ENCODE measurements at places on chromosomes 12 and 14.

DNA sequence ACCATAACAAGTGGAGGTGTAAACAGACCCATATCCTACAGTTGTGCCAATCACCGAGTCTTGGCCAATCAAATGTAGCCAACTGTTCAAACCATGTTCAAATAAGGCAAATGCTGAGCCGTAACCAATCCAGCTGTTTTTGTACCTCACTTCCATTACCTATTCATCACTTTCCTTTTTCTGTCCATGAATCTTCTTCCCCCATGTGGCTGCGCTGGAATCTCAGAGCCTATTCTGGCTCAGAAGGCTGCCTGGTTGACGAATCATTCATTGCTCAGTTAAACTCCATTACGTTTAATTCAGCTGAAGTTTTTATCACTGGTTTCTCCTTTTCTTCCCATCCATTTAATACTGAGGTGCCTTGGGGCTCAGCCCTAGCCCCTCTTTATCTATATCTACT is 71.1 kb downstream of the TBC1D30 start:
- DNase-seq = no peak

DNA sequence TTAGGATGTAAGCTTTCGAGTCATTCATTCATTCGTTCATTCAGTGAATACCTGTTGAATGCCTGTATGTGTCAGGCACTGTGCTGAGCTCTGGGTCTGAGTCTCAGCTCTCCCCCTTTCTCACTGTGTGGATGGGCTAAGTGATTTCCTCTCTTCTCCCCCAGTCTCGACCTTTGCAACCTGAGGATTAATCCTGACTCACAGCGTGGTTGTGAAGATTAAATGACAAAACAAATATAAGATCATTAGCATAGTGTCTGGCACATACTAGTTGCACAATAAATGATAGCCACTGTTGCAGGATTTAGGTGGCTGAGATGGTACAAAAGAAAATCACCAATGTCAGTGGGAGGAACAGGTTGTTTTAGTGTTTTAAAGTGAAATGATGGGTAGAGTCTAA is 136.7 kb downstream of the GPR135 start:
- DNase-seq = no peak

DNA sequence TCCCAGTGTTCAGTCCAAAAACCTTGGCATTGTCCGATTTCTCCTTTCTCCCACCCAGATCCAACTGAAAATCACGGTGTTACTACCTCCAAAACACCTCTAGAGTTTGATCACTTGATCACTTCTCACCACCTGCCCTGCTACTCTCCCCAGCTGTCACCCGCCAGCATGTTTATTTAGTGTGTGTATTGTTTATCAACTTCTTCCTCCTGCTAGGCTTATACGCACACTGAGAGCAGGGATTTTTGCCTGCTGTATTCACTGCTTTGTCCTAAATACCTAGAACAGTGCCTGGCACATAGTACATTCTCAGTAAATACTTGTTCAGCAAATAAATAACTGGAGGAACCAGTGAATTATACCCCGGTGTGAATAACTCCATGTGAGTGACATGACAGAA is 5.0 kb downstream of the BDKRB1 start:
- DNase-seq = no peak

- no peak for DNase-seq
Measured at GRCh38 chr14:59161561-59162175, 26.8 kb upstream of the DAAM1 start.

DNA sequence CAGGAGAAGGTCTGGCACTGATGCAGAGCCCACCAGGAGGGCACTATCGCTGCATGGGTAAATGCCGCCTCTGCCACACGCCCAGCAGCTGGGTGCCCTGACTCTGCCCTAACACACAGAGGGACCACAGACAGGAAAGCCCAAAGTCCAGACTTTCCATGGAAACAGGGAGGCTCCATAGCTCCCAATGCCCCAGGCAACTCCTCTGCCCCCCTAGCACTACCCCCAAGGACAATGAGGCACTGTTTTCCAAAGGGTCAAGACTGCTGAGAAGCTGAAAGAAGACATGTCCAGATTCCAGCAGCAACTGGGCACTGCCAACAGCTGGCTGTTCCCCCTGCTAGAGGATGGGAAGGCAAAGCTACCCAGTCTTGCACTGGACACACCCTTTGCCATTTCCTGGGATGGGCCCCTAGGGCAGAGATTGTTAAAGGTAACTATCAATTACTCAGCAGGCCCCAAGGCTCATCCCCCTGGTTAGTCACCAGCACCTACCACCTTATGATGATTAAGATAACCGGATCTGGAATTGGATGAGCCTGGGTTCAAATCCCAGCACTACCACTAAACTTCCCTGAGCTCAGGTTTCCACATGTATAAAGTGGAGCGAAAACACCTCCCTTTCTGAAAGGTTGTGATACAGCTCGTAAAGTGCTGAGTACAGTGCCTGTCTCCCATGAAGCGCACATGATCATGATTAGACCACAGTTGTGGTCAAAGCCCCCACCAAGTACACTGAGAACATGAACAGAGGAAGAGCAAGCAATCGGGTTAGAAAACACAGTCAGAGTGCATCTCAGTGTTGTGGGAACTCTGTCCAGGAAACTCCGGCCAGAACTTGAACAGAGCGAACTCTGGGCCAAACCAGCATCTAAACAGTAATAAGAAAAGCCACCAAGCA is 3.3 kb downstream of the PXN start:
- no peak for DNase-seq

GRCh38 chr12:92938018-92938417 is 8.9 kb upstream of the EEA1 start:
- no peak for DNase-seq

GRCh38 chr14:69092840-69093422 is 60.0 kb downstream of the DCAF5 start:
- no peak for DNase-seq

DNA sequence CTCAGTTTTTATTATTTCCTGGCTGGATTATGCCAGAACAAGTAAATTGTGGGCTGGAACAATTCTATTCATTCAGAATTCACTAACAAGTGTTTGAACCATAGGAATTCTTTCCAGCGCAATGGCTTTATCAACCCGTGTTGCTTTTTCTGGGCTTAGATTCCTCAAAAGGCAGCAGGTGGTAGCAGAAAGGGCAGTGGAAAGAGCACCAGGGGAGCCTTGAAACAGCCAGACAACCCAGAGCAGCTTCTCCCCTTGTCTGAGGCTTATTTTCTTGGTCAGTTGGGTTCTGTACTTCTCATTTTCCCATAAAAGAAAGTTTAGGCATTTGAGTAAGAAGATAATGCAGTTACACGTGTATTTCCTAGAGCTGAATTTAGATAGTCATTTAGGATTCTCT is 130.7 kb downstream of the OTOGL start:
- DNase-seq = no peak

- DNase-seq = no peak
Measured at GRCh38 chr12:19186722-19187661, 57.5 kb downstream of the PLEKHA5 start.

- DNase-seq = no peak
Measured at GRCh38 chr14:90379106-90379505, 17.7 kb upstream of the CALM1 start.

- no peak for DNase-seq
Measured at GRCh38 chr12:4445156-4446101, at the start of gene FGF6. Gene FGF6, minus strand, starts transcription at chr12:4445815. Its CDS starts 245 bp downstream, at chr12:4445570.

DNA sequence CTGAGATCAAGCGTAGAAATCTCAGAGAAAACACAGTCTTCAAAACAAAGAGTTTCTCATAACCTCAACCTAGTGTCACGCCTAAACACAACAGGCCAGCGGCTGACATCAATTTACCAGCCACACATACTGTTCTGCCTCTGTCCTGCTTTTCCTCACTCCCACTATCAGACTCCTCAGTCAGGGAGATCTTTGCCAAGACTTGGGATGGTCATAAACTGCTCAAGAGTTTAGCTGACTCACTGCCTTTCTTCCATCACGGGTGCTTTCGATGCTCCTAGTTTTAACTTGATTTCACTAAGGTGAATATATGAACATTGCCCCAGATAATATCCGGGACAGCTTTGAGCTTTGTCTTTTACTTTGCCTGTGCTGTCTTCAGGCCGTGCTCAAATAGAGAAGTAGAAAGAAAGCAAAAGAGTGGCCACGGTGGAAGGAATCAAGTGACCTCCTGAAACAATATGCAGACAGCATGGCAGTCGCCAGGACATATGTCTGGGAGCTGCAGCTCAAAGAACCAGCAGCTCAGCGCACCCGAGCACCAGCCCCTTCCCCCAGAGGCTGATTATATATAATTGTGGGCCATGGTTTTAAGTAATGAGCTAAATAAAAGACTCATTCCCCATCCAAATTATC is 12.1 kb downstream of the MDM1 start:
- DNase-seq = no peak

DNA sequence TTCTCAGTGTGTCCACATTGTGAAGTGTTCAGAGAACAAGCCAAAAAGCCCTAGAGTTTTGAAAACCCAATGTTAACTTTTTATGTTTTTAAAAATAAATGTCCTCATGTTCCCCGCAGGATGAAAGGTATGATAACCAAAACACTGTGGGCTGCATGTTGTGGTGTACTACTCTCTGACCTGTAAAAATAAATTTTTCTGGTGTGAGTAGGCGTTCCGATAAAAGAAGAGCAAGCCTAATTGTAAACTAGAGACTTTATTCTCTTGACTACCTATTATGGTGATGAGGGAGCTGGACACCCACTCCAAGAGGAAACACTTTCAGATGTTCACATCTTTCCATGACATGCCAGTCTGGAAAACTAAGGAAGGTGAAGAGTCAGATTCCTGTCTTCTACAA is 18.2 kb downstream of the PTGER2 start:
- no peak for DNase-seq

DNA sequence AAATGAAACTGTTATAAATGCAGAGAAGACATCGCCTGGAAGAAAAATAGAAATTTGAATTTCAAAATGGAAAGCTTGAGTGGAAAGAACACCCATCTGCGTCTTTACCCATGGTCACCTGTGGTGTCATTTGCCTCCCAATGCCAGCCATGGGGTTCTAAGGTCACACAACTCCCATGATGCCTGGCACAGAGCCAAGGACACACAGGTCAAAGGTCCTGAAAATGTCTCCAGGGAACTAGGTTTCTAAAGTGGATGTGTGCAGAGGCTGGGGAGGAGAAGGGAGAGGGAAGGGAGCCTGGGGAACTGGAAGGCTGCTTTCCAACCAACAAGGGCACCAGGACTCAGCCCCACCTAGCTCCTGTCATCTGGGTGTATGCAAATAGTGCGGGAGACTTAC is 724.0 kb upstream of the TMEM132C start:
- no peak for DNase-seq

GRCh38 chr12:20024194-20024593 is 344.1 kb upstream of the PDE3A start:
- DNase-seq = no peak

- DNase-seq = no peak
Measured at GRCh38 chr14:48748151-48748675, 838.0 kb downstream of the RPS29 start.

GRCh38 chr14:69750495-69750894 is 16.4 kb upstream of the SRSF5 start:
- no peak for DNase-seq

DNA sequence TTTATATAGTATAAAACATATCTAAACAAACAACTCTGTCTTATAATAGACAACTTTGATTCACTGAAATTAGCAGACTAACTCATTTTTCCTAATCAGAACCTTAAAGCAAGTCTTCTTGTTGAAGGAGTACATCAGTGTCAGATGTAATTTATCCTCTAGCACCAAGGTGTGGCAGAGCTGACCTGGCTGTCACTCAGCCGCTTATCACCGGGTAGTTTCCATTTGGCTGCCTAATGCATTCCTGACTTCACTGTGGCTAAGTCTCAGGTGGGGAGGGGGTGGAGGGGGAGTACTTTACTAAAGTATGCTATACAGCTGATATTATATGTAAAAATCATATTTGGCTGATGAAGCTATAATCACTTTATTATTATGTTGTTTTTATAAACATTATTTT is 339.9 kb upstream of the RGS6 start:
- DNase-seq = no peak

GRCh38 chr12:24081606-24082005 is 132.1 kb upstream of the SOX5 start:
- DNase-seq = no peak

DNA sequence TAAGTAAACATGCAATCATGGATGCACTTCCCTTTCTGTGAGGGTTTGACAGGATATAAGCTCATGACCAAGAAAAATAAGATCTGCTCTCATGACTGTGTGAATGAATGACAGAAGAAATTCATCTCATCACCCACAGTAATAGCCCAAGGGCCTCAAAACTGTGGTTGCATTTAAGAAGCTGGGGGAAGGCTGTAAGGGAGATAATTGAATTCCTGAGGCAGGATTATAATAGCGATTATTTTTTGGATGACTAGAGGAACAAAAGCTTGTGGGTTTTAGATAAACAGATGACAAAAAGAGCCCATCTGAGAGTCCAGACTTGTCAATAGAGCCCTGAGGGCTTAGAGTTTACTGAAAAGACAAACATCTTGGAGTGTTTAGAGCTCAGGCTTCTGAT is 161.2 kb downstream of the NTF3 start:
- DNase-seq = no peak

- no peak for DNase-seq
Measured at GRCh38 chr12:122870867-122871664, 24.9 kb downstream of the VPS37B start.

DNA sequence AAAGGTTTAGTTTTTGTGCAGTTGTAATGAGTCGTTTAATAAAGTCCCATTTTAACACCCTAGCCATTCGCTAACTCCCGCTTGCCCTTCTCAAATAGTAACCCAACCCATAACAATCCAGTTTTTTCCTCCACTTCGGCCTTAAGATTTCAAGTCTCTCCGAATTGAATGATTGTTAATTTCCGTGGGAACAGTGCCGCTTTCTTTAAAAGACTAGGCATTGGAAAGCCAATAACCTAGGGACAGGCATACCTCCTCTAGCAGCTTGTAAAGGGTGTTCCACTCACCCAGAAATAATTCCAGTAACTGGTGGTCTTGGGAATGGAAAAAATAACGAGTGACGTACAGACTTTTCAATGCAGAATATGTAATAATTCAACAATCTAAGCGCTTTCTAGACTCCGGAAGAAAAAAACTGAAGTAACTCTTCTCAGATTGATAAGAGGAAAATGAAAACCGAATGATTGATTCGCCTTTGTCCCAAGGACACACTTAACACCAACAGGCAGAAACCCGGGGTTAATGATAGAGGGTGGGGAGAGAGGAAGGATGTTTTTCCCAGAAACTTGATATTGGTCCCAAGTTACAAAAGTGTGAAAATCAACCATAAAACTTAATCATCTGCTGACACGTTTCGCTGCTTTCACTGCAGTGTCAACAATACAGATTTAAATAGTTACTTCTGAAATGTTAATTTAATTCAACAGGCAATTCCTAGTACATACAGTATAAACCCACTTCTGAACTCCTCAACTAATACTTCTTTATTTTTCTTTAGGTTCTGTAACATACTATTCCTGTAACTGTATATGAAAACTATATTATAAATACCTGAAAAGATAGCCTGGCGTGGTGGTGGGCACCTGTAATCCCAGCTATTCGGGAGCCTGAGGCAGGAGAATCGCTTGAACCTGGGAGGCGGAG is 1.0 kb upstream of the SINHCAF start:
- no peak for DNase-seq

- no peak for DNase-seq
Measured at GRCh38 chr12:94078138-94078723, 70.1 kb upstream of the PLXNC1 start.

Data from activated T-helper 1 cell treated with anti-CD3 and anti-CD28 coated beads, Interleukin-2, amount 50 U/mL, for 16 hours (primary cell).